Vein endothelial cell (primary cell): ENCODE measurements at places on chromosomes 1 and 21. TPM values are rescaled to one million over a fixed set of nuclear protein-coding genes. Genes with fewer than 3 reads are reported as not detected.

TM2D1 gene
- total RNA-seq, result 36.8 and 37.2 TPM in 2 replicates

RBP7 gene
- not detected in 2 replicates for total RNA-seq

PFKFB2 gene
- total RNA-seq, result 1.3 and 1.9 TPM in 2 replicates

ACP6 gene
- 3.1 and 3.9 TPM in 2 replicates for total RNA-seq
